ENCODE measurements at places on chromosomes 6 and 20.

DNA sequence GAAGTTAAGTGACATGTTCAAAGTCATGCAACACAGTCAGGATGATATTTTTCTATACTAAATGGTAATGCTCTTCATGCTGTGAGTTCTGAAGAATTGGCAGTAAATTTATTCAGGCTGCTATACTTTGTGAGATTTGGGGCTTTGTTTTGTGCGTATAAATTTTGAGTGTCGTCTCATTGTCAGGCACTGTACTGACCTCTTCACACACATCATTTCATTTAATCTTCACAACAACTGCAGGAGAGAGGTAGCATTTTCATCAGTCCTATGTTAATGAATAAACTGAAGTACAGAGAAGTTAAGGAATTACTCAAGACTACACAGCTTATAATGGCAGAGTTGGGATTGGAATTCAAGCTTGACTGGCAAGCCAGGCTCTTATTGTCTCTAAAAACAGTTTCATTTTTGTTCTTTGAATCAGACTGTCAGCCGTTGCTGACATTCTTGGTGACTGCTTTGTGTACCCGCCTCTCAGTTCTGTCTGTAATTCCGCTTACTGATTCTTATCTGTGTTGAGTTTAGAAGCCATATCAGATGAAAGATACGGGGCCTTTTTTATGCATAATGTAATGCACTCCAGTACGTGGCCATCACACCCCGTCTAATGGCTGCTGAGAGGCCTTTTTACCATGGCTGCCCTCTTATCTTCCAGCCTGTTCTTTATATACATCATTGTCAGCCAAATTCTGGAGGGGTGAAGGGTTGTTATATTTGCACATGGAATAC lies 274.9 kb downstream of the UTRN start:
- DNase-seq, result no peak

DNA sequence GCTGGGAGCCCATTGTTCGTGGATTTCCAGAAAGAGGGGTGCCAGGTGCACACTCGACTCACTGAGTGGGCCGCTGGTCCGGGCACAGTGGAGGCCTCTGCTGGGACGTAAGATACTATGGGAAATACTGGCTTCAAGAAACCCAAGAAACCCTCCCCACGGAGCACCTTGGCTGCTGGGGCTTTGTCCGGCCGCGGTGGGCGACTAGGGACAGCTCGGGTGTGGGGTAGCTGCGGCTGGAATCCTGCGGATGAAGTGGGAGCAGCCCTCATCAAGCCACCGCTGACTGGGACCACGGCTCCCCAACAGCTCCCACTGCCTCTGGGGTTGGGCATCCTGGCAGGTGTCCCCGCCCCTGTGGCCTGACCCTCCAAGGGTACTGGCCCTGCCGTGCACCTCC lies 69.5 kb upstream of the GATA5 start:
- DNase-seq, result no peak

DNA sequence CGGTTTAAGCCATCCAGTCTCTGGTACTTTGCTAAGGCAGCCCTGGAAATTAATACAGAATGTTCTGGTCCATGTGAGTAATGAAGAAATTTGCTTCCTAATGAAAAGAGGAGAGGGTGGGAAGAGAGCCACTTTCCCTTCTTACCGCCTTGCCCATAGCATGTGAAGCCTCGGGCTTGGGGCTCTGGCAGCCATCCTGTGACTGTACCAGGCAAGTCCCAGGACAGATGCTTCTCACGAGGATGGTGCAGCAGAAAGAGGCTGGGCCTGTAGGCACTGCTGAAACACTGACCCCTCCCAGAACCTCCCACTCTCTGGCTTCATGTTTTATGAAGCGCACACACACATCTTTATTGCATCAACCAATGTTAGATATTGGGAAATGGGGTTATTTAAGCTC lies 74.8 kb downstream of the IYD start:
- no peak for DNase-seq

- DNase-seq, result no peak
Observed at GRCh38 chr20:58576603-58576970, 61.4 kb upstream of the APCDD1L start.

- peak; percentile 43 for DNase-seq
Observed at GRCh38 chr20:45629496-45630100, at the start of gene WFDC10A. Gene WFDC10A, plus strand, starts transcription at chr20:45629739. Its CDS starts 75 bp downstream, at chr20:45629814.

DNA sequence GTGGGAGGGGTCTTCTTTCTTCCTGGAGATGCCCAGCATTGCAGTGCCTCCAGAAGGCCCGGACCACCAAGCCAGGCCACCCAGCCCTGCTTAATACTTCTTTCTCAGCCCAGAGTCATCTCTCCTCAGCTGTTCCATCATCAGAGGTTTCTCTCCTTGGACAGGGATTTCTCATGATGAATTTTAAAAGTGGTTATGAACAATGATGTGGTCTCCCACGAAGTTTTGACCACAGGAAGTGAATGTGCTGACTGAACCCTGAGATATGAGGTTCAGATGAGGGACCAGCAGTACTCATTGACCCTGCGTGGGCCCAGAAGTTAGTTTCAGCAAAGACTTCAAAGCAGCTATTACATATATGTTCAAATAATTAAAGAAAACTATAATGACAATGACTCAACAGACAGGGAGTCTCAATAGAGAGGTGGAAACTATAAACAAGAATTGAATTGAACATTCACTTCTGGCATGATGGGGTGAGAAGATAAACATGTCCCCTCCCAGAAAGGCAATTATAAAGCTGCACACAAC lies 114.5 kb upstream of the SLC22A16 start:
- DNase-seq, result no peak

GRCh38 chr6:7910654-7911344 lies at the start of gene TXNDC5:
Gene TXNDC5, minus strand, starts transcription at chr6:7910788. Its CDS starts 12 bp downstream, at chr6:7910776.
- peak; percentile 91 for DNase-seq

DNA sequence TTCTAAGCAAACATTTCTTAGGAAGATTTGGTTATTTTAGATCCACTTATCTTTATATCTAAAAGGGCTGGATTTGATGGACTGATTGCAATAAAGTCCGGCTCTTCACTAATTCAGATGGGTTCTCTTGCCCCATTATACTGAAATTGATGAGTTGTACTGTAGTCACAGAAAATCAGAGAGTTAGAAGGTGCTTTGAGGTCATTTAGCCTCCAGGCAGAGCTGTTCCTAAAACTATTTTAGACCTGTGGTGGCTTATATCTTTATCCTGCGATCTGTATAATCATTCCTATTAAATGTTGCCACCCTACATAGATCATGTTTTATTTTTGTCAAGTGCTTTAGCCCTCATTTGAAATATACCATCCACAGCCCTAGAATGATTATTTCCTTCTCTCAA lies 61.3 kb upstream of the ATXN1 start:
- DNase-seq, result no peak

DNA sequence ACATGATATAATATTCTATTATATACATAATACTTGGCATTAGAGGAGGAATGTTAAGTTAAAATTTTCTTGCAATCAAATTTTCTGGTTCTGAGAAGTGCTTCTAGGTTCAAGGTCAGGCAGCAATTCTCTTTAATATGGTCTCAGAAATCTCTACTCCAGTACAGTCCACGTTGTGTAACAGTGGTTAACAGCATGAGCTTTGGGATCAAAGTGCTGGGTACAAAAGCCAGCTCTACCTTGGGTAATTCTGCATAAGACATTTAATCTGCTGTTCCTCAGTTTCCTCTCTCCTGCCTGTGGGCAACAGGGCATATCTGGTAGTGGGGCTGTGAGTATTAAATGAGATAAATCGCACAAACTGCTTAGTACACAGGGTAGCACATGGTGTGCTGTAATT lies 437.8 kb downstream of the CDC5L start:
- DNase-seq, result no peak

DNA sequence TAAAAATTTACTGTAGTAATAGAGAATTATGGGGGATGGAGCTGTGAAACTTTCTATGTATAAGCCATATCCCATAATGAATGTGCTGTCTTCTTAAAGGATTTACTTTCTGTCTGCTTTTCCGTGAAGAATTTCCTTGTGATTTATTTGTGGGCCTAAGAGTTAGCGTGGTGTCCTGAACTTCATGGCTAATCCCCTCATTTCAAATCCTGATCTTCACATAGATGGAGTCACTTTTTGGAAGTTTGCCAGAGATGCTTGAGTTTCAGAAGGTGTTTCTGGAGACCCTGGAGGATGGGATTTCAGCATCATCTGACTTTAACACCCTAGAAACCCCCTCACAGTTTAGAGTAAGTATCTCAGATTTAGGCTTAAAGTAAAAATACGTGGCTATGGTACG lies 19.4 kb upstream of the CLDN20 start:
- DNase-seq, result no peak
